ENCODE measurements at places on chromosomes 13 and 19.

DNA sequence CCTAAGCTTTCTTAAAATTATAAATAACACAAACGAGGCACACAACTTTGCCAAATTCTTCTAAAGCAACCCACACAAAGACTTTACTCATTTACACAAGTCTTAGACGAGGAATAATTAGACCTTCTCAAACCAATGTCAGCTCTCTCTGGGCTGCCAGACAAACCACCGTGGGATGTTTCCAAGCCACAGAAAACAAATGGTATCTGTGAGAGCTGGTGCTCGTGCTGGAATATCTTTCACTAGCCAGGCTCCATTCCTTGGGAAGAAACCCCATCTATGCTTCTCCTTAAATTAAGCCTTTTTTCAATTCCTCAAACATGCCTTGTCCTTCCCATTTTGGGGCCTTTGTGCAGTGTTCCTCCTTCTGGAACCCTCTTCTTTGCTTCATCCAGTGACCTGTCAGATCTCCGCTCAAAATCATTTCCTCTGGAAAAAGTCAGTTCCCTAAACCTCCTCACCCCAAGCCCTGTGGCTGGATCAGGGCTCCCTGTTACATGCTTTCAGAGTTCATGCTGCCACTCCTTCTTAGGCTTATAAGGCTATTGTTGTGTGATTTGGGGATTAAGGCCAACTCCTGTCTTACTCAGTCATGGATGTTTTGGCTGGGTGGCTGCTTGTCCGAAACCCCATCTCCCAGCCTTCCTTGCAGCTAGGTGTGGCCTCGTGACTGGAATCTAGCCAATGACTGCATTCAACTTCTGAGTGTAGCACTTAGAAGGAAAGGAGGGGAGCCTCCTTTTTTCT is 64.2 kb upstream of the GTF2F2 start:
- peak; percentile 49 for DNase-seq

DNA sequence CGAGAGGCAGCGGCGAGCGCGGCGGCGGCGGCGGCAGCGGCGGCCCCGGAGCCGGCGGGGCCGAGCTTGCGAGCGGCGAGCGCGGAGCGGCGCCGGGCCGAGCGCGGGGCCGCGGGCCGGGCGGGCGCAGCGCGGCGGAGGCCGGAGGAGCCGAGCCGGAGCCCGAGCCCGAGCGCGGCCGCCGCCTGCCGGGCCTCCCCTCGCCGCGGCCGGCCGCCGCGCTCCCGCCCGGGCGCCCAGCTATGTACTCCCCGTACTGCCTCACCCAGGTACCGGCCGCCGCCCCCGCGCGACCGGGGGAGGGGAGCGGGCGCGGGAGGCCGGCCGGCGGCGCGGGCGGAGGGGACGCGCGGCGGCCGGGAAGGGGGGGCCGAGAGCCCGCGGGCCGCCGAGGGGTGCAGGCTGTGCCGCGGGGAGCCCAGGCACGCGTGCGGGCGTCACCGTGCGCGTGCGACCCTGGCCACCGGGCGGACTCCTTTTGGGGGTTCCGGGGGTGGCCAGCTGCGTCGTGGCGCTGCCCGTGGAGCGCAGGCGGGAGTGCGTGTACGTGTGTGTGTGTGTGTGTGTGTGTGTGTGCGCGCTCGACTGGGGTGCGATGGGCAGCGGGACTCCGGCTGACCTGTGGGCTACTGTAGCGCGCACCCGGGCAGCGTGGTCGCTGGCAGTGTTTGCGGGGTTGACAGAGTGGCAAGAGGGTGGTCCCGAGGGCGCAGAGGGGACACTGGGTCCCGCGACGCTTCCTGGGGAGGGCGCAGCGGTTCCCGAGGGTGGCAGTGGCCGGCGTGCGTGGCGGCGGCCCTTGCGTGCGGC is 526 bp downstream of the NFIX start:
- no peak for DNase-seq

DNA sequence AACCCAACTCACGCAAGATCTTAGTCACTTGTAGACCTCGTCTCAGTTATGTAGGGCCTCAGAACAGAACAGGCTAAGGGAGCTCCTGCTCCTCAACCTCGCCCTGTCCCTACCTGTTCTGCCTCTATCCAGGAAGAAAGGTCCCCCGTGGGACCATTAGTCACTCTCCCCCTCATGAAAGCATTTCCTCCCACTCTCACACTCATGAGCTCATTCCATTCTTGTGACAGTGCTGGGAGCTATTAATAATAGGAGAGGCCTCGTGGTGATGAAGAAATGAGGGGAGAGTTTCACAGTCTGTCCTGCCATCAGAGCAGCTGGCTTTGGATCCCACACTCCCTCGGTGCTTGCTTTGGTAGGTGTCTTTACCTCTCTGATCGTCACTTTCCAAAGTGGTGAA is 10.2 kb downstream of the PPP2R1A start:
- no peak for DNase-seq

DNA sequence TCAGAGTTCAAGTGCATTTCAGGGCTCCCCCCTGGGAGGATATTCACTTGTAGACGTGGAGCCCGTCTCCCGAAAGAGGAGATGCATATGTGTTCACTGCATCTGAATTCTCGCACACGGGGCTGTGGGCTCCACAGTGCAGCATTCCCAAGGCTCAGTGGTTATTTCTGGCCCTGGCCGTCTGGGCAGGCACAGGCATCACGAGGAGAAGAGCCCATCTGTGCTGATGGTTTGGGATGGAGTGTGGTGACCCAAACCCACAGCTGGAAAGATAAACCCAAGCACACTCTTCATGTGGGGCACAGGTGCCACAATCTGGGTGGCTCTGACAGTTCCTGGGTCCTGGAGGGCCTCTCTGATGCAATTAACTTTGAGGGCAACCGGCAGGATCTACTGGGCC is 242.1 kb downstream of the TSHZ3 start:
- no peak for DNase-seq

GRCh38 chr13:106382534-106382933 is 152.9 kb downstream of the EFNB2 start:
- no peak for DNase-seq

DNA sequence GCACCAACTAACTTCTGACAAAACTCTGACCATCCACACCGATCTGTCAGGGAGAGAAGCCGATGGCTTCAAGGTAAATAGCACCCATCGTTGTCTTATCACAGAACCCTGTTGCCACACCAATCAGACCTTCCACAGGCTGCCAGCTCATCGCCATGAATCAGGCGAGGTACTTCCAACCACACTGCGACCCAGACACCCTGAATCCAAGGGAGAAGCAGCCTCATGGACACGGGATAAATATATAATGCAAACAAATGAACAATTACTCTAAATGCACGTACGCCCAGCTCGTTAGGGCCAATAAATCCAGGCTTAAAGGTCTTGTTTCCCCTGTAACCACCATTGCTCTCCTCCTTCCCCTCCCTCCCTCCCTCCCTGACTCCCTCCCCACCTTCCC is 20.8 kb downstream of the RANBP3 start:
- DNase-seq, result no peak

- DNase-seq, result no peak
Measured at GRCh38 chr19:15266683-15267082, 34.4 kb upstream of the EPHX3 start.

DNA sequence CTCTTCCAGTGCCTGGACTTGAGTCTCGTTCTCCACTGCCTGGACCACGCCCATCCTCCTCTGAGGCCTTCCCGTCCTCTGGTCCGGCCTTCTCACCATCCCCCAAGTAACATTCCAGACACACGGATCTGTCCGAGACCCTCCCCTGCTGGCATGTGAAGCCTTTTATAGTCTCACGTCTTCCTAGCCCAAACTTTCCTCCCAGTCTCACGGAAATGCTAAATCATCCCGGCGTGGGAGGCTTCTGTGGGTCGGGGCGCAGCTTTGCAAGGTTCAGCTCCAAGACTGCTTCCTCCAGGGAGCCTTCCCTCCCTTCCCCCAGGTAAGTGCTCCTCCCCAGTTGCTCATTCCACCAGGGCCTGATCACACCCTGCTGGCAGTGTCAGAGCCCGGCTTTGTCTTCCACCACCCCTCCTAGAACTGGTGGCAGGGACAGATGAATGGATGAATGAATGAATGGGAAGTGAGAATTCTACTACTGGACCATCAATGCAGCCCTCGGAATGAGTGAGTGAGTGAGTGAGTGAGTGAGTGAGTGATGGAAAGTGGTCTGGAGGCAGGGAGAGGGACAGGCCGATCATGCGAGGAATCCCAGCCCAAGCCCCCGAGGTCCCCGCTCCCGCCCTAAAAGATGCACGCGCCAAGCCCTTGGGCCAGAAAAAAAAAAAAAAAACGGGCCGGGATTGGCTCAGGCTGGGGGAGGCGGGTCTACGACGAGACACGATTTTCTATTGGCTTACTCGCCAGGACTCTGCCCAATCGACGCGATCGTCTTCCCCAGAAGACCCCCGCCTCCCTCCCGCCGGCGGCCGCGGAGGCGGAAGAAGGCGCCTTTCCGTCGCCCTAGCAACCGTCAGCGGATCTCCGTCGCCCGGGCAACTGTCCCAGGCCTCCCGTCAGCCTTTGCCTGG is 9.3 kb downstream of the EPHX3 start:
- DNase-seq, result peak; percentile 55

DNA sequence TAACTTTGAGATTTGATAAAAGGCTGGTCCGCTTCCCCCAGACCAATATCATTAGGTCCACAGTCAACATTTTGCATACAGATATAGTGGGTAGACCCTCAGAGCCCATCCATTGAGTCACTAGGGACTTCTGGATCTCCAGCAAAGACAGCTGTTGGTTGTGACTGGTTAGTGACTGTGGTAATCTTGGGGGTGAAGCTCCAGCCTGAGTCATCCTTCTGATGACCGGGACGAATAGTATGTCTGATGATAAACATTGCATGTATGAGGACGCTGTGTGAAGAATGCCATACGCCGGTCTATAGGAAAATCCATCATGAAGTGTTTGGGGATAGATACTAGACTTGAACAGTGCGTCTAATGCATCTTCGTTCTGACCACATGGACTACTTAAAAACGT is 307.0 kb downstream of the UQCRFS1 start:
- DNase-seq, result peak; percentile 40

- DNase-seq, result no peak
Measured at GRCh38 chr13:106477303-106477702, 58.2 kb downstream of the EFNB2 start.

GRCh38 chr13:97276862-97277269 is 54.7 kb downstream of the MBNL2 start:
- DNase-seq, result no peak

- DNase-seq, result no peak
Measured at GRCh38 chr13:94994506-94994905, 282.2 kb upstream of the SOX21 start.

GRCh38 chr13:113796964-113797676 is 38.1 kb downstream of the TMEM255B start:
- no peak for DNase-seq

DNA sequence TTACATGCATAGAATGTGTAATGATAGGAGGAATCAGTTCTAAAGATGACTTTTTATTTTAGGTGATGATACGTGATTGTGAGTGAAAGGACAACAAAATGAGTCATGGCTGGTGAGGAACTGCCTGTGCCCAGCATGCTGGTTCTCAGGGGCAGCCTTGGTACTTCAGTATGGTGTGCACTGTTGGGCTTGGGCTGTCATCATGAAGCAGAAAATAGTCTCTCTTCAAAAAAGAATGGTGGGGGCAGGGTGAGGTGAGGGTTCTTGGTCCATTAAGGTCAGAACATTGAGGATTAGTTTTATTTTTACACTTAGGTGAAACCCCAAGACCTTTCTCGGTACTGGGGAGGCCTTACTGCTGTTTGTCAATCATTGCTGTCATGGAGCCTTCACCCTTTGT is 309.5 kb downstream of the MTUS2 start:
- DNase-seq, result no peak

DNA sequence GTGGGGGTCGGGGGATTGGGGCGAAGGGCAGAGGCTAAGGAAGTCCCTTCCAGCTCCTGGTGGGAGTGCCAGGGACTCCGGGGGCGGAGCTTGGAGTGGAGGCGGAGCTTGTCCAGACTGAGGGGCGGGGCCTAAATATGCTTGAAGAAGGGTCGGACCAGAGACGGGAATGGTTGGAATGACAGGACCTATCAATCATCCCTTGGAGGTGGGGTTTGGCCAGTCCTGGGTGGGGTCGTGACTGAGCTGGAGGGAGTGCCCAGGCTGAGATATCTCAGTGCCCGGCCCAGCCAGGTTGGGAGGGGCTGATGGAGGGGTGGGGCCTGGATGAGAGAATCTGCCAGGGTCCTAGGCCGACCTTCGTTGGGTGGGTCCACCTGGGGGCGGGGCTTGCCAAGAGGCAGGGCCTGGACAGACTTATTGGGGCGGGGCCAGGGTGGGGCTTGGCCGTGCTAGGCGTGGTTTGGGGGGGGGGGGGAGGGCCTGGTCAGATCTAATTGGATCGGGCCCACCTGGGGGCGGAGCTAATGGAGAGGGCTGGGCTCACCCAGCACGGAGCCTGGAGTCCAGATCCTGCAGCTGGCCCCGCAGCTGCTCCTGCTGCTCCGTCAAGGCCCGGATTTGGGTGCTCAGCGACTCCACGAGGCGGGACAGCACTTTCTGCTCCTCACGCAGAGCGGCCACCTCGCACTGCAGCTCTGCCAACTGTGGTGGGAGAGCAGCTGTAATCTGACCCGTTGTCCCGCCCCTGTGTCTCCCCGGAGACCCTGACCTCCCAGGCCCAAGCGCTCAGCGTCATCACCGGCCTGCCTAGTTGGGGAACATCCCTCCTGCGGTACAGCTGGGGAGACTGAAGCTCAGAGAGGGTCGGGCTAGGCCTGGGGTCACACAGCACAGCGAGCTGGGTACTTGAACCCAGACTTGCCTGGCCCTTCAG is 2.6 kb upstream of the WIZ start:
- DNase-seq, result no peak

- DNase-seq, result no peak
Measured at GRCh38 chr13:87274209-87274819, 396.9 kb upstream of the SLITRK5 start.

GRCh38 chr13:49669735-49670309 is 21.5 kb downstream of the EBPL start:
- DNase-seq, result no peak

- no peak for DNase-seq
Measured at GRCh38 chr13:46712524-46712923, 84.4 kb downstream of the ESD start.

- DNase-seq, result no peak
Measured at GRCh38 chr19:29966588-29967249, 24.7 kb downstream of the URI1 start.

- no peak for DNase-seq
Measured at GRCh38 chr13:51557438-51557837, 26.8 kb upstream of the WDFY2 start.

- DNase-seq, result no peak
Measured at GRCh38 chr13:61253105-61253877, 162.4 kb downstream of the PCDH20 start.

DNA sequence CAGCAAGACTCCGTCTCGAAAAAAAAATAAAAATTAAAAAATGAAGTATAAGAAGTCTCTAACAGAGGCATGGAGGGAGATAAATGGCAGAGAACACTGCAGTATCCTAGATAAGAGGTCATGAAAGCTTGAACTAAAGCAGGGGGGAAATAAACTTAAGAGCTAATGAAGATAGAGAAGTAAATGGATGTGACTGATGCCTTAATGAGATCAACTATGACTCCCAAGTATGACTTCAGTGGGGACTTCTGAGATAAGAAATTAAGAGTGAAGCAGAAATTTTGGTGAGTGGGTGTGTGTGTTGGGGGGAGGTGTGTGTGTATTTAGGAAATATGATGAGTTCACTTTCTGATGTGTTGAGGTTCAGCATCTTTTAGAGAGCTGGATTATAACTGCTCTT is 55.1 kb downstream of the DIAPH3 start:
- DNase-seq, result no peak

GRCh38 chr13:64909184-64909583 is 2321.0 kb downstream of the PCDH9 start:
- no peak for DNase-seq
